ENCODE measurements at places on chromosomes 11 and 22. TPM values are rescaled to one million over a fixed set of nuclear protein-coding genes. Genes with fewer than 3 reads are reported as not detected.

C11orf91 gene
- 3.6 TPM for total RNA-seq

OR10A2 gene
- not detected for total RNA-seq

ELMOD1 gene
- total RNA-seq = 1.9 TPM

C11orf97 gene
- 14.7 TPM for total RNA-seq

GNG3 gene
- not detected for total RNA-seq

TENM4 gene
- 16.4 TPM for total RNA-seq

TPCN2 gene
- total RNA-seq = 25.0 TPM

KRTAP5-10 gene
- not detected for total RNA-seq

OR5M3 gene
- not detected for total RNA-seq

POU2AF2 gene
- not detected for total RNA-seq

CHRDL2 gene
- 1.7 TPM for total RNA-seq

SPDYC gene
- total RNA-seq = not detected

TECTA gene
- 1.0 TPM for total RNA-seq

EED gene
- total RNA-seq = 14.1 TPM

HPS5 gene
- 36.2 TPM for total RNA-seq

APOL4 gene
- 15.9 TPM for total RNA-seq

MS4A10 gene
- not detected for total RNA-seq

CDC42BPG gene
- 11.2 TPM for total RNA-seq

GGTLC2 gene
- not detected for total RNA-seq

ACRV1 gene
- not detected for total RNA-seq

TSPAN18 gene
- total RNA-seq = 18.3 TPM

SLC22A25 gene
- not detected for total RNA-seq

SIPA1 gene
- 82.8 TPM for total RNA-seq

SNX32 gene
- total RNA-seq = 0.77 TPM

PCNX3 gene
- total RNA-seq = 13.9 TPM

PRG3 gene
- total RNA-seq = 1.4 TPM

MUC5AC gene
- total RNA-seq = 0.77 TPM

SLC22A8 gene
- not detected for total RNA-seq

SAMM50 gene
- 35.9 TPM for total RNA-seq

AIP gene
- 60.0 TPM for total RNA-seq
